Hematopoietic multipotent progenitor cell (in vitro differentiated cells): ENCODE measurements at places on chromosomes 3 and 15. TPM values are rescaled to one million over a fixed set of nuclear protein-coding genes. Genes with fewer than 3 reads are reported as not detected.

Gene AP4E1
- 3.2 TPM for total RNA-seq

Gene SOX14
- not detected for total RNA-seq

Gene DCUN1D1
- total RNA-seq = 10.0 TPM

Gene MAGI1
- 0.27 TPM for total RNA-seq

Gene GPR15
- not detected for total RNA-seq

Gene TMC3
- not detected for total RNA-seq

Gene DUOX2
- total RNA-seq = under 0.01 TPM

Gene SAMD7
- total RNA-seq = not detected

Gene CNOT10
- 21.8 TPM for total RNA-seq

Gene TTLL13
- total RNA-seq = under 0.01 TPM

Gene BFSP2
- 0.27 TPM for total RNA-seq

Gene HES1
- total RNA-seq = 4.0 TPM

Gene ZWILCH
- 4.8 TPM for total RNA-seq

Gene LRRIQ4
- total RNA-seq = under 0.01 TPM

Gene CHST14
- total RNA-seq = 18.0 TPM

Gene IGSF11
- total RNA-seq = under 0.01 TPM

Gene AQR
- 12.1 TPM for total RNA-seq

DNA sequence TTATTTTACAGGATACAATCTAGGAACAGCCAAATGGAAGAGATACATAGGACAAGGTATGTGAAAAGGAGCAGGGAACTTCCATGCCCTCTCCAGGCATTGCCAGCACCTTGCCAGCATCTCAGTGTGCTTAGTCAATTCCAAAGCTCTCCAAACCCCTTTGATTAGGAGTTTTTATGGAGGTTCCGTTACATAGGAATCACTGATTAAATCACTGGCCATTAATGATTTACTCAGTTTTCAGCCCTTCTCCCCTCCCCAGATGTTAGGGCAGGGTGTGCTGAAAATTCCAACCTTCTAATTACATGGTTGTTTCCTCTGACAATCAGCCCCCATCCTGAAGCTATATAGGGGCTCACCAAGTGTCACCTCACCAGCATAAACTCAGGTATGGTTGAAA lies 11.5 kb downstream of the MYLK start:
- no peak for DNase-seq

DNA sequence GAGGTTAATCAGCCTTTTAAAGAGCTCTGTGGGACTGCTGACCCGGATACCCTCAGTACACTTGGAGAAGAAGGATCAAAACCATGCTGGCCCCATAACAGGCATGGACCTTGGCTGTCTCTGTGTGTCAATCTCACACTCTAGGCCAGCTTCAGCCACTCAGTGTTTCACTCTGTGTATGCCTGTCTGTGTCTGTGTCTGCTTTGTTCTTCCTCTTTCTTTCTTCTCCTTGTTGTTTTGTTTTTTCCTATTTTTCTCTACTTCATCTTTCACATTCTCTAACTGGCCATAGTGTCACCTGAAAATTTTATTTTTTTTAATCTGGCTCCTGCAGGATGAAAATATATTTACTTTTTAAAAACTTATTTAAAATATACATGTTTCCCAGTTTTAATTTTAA lies 51.1 kb downstream of the SERP1 start:
- DNase-seq = no peak

DNA sequence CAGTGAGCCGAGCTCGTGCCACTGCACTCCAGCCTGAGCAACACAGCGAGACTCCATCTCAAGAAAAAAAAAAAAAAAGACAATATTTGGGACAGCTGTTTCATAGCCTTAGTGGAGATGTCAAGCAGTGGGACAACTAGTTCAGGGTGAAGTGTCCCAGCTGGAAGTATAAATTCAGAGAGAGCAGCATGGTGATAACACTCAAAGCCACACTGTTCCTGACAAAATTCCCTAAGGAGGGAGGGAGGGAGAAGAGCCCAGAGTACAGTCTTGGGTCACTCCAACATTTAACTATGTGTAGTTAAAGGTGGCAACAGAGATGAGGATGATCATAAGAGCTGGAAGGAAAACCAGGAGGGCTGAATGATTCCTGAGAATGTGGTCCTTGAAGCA lies 21.1 kb upstream of the IP6K2 start:
- no peak for DNase-seq

GRCh38 chr15:95302206-95302605 lies 1028.3 kb upstream of the NR2F2 start:
- no peak for DNase-seq

DNA sequence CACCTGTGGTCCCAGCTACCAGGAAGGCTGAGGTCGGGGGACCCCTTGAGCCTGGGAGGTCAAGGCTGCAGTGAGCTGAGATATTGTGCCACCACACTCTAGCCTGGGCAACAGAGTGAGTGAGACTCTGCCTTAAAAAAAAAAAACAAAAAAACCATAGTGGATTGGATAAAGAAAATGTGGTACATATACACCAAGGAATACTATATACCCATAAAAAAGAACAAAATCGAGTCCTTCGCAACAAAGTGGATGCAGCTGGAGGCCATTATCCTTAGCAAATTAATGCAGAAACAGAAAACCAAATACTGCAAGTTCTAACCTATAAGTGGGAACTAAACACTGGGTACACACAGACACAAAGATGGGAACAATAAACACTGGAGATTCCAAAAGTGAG lies 20.6 kb upstream of the ARF4 start:
- no peak for DNase-seq

- no peak for DNase-seq
Measured at GRCh38 chr15:48533982-48534381, 111.5 kb downstream of the FBN1 start.

DNA sequence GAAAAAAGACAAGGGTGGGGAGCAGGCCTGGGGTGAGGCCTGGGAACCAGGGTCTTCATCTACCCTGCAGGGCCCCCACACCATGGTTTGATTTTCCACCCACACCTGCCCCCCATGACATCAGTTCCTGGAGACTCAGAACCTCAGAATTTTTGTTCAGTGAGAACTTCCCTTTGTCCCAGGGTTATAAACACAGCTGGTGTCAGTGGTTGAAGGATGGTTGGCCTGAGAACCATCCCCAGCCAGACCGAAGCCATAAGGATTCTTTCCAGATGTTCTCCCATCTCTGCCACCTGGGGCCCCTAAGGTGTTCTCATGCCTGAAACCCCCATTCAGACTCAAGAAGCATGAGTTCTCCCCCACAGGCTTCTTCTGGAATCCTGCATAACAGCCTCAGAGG lies 16.6 kb downstream of the CCDC33 start:
- no peak for DNase-seq

DNA sequence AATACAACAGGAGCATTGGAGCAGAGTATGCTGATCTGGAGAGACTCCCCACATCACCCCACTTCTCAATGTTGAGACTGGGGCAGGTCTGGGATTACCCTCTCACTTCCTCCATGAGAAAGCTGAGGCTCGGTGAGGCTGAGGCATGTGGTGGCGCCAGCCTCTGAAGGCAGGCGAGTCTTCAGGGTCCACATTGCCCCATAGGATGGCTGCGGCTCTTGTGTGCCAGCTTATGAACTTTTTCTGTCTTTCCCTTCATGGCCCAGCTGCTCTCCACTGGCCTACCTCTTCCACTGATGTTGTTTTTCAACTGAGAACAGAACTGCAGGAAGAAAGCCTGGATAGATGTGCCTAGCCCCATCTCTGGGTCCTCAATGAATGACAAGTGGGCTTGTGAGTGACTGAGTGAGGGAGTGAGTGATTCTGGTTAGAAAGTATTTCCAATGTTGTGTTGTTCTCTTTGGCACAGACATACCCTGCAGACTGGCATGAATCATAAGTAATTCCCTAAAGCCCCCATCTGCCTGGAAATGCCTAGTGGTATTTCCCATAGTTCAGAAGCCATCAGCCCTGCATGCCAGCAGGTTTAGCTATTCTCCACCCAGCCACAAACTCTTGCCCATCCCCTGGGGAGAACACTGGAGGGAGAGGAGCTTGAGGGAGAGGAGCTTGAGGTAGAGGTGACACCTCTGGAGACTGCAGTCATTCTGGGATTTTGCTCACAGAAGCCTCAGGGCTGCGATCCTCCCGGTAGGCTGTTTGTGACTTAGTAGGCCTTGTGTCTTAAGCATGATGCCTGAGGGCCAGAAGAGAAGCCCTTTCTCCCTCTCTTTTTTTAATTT lies 56.9 kb downstream of the AMOTL2 start:
- DNase-seq = no peak

DNA sequence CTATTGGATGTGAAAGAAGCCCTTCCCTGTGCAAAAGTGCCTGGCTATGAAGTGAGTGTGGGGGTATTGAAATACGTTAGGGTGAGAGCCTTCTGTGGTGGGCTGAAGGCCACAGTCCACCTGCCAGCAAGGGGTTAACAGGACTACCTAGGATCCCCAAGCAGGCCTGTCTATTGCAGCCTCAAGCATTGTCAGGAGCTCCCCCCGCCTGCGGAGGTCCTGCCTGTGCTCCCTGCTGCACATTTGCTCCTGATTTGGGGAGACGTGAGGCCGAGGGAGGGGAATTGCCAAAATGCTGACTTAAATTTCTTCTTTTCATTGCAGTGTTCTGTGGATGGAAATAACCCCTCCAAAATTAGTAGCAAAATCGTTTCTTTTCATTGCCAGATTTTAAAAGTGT lies 56.2 kb downstream of the GABRG3 start:
- DNase-seq = no peak

- peak; percentile 79 for DNase-seq
Measured at GRCh38 chr3:169668957-169669741, 5.6 kb upstream of the MECOM start.

GRCh38 chr3:3586843-3587646 lies 212.2 kb upstream of the LRRN1 start:
- DNase-seq = no peak

DNA sequence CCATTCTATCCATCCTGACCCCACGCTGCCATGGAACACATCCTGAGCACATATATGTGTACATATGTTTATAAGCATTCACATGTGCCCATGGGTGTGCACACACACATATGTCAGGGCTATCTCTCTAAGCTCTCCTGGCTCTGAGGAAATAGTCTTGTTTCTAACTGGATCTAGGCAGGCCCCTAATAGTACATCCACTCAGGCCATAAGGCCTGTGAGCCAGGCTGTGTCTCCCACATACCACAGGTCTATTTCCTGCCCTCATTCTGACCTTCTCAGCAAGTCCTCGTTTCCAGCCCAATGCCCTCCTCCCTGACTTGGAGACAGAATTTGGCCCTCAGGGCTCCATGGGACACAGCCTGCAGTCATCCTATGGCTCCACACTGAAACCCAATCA lies 284.8 kb upstream of the CTNNB1 start:
- no peak for DNase-seq

DNA sequence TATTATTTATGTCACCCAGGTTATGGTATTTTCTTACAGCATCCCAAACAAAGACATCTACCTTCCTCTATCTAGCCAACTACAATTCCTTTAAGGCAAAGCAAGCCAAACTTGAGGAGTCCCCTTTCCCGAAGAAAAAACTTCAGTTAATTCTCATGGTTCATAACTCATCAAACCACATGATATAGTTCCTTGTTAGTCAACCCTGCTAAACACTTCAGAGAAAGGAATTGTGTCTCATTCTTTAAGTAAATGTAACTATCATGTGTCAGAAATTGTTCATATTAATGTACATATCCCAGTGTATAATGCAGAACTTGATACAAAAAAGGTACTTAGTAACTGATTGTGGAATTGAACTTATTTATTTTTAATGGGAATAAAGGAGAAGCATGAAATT lies 44.4 kb downstream of the ST3GAL6 start:
- DNase-seq = no peak

GRCh38 chr3:57910990-57911389 lies 97.2 kb upstream of the FLNB start:
- peak; percentile 62 for DNase-seq

- DNase-seq = no peak
Measured at GRCh38 chr3:50339485-50340146, 1.0 kb downstream of the RASSF1 start.

DNA sequence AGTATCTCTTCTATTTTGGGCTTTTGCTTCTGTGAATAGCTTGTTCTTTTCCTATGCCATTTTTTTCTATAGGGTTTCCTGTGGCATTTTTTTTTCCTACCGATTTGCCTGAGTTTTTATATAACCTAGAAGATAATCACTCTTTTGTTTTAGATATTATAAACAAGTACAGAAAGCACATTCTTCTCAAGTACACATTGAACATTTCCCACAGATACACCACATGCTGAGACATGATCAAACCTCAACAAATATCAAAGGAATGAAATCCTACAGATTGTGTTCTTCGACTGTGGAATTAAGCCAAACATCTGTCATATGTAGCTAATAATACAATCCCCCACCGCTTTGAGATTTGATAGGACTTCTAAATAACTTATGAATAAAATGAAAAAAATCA lies 9.1 kb upstream of the FEM1B start:
- no peak for DNase-seq

DNA sequence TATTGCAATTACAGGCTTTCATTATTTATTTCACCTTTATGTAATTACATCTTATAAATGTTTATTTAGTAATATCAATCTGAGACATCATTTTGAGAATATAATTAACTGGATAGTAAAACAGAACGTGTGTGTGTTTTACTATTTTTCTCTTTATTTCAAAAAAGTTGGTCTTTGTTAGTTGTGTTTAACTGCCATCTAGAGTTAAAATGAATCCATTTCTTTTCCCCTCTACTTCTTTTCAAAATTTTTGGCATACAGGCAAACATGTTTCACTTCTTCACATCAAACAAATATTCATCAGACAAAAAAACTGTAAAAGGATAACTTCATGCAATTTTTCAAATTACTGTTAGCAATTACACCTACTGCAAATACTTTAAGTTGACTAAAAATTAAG lies 61.1 kb downstream of the FEZF2 start:
- no peak for DNase-seq

GRCh38 chr3:179299999-179300613 lies 22.7 kb upstream of the ZNF639 start:
- DNase-seq = no peak

GRCh38 chr15:62432702-62433398 lies 267.8 kb upstream of the C2CD4B start:
- no peak for DNase-seq

GRCh38 chr3:74842141-74842540 lies 227.7 kb upstream of the CNTN3 start:
- no peak for DNase-seq

DNA sequence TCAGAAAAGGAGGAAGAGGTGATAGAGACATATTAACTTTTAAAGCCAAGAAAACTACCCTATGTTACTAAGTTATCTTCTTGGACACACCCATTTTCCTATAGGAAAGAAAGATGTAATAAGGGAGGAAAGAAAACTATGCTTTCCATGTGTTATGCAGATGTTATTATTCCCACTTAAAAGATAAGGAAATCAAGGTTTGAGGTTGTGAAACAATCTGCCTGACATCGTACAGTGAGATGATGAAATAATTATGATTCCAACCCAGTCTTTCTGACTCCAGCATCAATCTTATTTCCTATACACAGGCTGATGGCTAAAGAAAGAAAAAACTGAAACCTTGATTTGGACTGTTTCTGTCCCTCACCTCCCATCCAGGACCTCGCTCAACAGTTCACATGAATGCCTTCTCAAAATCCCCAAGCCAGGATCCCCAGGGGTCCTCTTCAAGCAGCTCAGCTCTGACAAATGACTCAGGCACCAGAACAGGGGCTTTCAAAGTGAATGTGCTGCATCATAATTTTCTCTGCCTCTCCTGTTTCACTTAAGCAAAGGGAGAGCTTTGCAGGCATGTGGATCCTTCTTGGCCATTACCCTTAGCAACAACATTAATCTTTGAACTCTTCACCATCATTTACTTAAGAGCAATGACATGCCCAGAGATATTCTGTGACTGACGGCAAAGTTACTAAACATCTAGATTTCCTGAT lies 12.4 kb upstream of the EID1 start:
- DNase-seq = no peak
